ENCODE measurements at places on chromosomes 7 and 10.

DNA sequence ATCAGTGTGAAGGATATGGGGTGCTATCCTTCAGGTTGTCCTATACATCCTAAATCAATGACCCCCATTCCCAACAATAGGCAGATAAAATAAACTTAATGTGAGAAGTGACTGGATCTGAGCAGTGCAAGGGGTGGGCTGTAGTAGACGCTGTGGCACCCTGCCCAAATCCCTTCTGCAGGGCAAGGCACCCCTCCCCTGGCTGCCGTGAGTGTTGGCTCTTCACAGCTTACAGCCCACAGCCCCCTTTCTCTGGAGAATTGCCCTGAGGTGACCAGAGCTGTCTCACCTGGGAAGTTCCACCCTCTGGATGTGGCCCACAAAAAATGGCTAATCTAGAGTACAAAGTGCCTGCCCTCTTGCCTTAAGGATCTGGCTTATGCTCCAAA lies 25.8 kb upstream of the PPIF start:
- DNase-seq: no peak

DNA sequence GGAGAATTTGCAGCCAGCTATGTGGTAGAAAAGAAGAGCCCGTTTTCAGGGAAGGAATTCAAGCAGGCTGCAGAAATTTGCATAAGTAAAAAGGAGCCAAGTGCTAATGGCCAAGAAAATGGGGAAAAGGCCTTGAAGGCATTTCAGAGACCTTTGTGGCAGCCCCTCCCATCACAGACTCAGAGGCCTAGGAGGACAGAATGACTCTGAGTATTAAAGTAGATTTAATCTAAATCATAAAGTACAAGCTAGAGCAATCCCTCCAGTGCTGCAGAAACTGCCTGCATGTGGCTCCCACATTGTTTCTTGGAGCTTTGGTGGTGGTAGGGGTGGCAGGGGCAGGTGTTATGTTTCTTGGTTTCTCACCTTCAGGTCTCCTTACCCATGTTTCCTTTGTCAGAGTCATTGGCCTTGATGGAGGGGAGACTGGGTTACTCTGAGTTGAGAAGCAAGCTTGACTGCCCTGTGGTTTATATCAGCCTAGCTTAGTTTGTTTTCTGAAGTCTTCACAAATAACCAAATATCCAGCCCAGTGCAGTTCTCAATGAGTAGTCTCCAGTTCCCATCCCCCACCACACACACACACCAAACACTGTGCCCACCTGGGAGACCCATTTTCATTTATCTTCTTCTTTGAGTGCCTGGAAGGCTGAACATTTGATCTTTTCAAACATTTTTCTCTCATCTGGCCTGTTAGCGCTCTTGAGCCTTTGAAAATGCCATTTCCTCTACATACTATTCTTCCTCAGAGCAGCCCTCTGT lies 34.5 kb downstream of the ITPRIP start:
- peak; percentile 27 for DNase-seq

GRCh38 chr7:65037740-65038688 lies 31.5 kb upstream of the ERV3-1 start:
- peak; percentile 96 for DNase-seq

DNA sequence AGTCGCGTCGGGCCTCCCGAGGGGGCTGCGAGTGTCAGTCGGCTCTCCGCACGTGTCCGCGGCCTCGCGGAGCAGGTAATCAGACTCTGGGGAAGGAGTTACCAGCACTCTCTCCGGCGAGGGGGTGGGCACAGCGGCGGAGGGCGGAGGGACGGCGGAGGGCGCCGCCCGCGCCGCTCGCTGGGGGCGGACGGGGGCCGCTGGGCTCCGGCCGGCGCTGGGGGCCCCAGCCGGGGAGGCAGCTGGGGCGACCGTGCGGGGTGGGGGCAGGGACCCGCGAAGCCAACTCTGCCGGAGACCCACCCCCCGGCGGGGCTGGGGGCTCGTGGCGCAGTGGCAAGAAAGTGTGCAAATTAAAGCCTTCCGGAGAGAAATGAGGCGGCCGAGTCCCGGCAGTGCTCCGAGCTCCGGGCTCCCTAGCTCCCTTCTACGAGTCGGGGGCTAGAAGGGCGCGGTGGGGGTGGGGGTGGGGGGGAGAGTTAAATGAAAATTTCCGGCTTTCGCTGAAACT lies at the start of gene CDK6:
Gene CDK6 (minus strand): TSS at position 85 of the 511 bp plus-strand sequence. CDS start 3,250 bp downstream, outside the sequence.
- DNase-seq: peak; percentile 72

- no peak for DNase-seq
Observed at GRCh38 chr10:116836902-116837523, 12.3 kb upstream of the ENO4 start.

DNA sequence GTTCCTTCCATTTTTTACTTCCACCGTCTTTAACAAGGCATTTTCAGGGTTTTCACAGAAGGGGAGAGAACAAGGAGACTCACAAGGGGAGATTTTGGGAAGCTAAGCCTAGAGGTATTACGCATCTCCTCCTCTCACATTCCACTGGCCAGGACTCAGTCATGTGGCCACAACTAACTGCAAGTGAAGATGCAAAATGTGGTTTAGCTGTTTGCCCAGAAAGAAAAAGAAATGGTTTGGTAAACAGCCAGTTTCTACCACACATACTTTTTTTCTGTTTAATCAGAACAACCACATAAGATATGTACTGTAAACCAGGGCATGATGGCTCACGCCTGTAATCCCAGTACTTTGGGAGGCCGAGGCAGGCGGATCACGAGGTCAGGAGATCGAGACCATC lies 21.4 kb upstream of the HELLS start:
- no peak for DNase-seq

DNA sequence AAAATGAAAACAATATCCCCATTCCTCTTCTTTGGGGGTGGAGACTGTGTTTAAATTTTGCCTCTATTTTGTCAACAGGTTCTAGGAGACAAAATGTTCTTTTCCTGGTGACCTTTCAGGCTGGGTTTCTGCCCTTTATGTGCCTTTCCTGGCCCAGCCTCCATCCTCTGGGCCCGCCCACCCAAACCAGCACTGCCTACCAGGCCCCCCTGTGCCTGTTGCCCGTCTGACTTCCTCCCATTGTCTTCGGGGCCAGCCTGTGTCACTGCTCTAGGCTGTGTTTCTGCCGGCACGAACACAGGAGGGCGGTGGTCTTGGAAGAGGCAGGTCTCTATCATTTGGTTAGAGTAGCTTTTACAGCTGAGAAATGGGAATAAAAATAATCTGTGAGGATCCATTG lies 13.9 kb downstream of the TSPAN14 start:
- DNase-seq: no peak

GRCh38 chr7:38413784-38414183 lies 140.3 kb upstream of the TARP start:
- no peak for DNase-seq

- no peak for DNase-seq
Observed at GRCh38 chr10:68871105-68871711, 29.9 kb upstream of the DDX50 start.

DNA sequence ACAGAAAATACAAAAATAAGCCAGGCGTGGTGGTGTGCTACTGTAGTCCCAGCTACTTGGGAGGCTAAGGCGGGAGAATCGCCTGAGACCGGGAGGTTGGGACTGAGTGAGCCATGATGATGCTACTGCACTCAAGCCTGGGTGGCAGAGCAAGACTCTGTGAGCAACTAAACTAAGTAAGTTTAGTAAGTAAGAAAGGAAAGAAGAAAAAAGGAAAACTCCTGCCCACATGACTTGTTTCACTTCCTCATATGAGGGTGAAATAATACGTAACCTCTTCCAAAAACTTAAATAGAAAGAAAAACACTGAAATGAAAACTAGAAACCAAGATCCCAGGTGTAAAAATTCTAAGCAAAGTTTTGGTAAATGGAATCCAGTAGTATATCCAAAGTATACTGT lies 79.6 kb downstream of the LARP4B start:
- DNase-seq: no peak

DNA sequence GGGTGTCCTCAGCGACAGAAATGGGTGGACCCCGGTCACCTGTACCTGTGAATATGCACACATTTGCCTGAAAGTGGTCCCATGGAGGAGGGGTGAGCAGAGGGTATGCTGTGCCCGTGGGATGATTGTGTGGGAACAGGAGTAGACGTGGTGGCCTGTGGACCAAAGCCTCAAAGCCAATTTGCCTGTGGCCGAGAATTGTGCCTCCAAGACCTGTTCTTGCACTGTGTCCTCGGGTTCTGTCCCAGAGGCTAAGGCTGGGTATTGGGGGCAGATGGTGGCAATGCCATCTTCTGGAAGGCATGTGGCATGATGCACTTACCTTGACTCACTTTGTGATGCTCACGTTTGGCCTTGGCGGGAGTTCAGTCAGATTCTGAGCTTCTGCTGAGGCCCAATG lies 351.0 kb downstream of the TCERG1L start:
- no peak for DNase-seq

DNA sequence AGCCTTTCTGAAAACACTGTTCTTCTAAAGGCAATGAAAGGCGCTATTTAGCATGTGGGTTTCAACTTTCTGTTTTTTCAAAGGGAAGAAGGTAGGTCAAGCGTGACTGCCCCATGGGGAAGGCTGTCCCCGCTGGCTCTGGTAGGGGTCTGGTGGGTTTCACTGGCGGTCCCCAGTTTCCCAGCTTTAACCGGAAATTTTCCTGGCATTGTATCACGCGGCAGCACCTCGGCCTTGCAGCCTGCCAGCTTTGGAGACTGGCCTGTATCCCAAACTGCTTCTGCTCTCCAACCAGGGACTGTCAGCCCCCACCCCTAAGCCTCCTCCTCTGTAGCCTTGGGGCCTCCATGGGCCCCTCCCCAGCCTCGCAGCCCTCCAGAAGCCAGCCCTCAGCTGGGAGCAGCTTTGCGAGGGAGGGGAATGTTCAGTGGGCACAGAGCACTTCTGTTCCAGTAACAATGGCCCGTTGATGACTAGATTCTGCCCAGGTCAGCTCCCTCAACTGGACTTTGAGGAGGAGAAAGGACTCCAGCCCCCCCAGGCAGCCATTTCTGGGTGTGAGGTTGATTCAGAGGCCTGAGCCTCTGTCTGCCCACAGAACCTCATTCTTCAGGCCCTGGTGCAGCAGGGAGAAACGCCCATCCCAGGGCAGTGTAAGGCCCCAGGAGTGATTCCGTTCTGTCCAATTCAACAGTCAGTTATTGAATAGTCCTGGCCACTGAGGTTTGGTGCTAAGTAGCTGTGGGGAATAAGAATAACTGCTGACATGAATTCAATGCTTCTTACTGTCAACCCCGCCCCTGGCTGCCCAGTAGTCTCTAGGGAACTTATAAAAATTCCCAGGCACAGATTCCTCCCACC lies 17.1 kb downstream of the CHST3 start:
- DNase-seq: no peak

- DNase-seq: no peak
Observed at GRCh38 chr7:69889338-69889975, 291.2 kb downstream of the AUTS2 start.

DNA sequence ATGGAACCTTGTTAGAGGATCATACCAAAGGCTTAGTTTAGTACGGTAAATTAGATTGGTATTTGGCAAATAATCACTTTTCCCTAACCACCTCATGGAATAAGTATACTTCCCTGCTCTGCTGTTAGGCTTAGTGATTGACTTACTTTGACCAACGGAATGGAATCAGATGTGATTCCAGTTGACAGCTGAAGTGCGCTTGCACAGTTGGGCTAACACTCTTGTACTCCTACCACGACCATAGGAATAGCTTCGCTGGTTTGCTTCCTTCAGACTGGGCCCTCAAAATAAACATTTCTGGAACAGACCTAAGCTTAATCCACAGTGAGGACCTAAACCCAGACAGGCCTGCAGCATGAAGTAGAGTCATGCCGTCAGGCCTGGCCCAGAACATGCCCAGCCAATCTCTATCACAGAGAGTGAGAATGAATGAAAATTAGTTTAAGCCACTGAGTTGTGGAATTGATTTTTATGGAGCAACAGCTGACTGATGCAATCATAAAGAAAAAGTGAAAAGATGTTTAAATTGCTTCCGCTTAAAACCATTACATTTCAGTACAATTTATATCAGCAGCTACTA lies 122.3 kb downstream of the DOCK4 start:
- DNase-seq: no peak

DNA sequence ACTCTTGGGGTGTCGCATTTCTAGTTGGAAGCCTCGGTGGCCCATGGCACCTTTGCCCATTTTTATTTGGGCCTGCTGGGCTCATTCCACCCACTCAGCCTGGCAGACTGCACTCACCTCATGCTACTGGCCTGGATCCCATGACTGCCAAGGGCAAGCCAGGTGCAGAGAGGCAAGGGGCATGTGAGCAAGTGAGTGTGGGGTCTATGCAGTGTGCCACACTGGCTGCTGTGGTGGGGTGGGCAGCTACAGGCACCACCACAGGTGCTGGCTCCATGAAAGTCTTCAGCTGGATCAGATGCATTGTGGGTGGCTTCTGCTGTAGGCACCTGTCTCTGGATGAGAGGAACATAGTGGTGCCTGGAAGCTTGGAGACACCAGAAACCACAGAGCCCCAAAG lies 220.8 kb downstream of the POLR1F start:
- no peak for DNase-seq

GRCh38 chr7:44460325-44460724 lies 30.1 kb downstream of the NUDCD3 start:
- peak; percentile 33 for DNase-seq

GRCh38 chr7:138584283-138584682 lies 116.9 kb downstream of the SVOPL start:
- DNase-seq: no peak

- no peak for DNase-seq
Observed at GRCh38 chr7:52257890-52258289, 777.5 kb upstream of the POM121L12 start.

GRCh38 chr7:100632951-100633717 lies 8.2 kb downstream of the TFR2 start:
- peak; percentile 53 for DNase-seq

- DNase-seq: peak; percentile 29
Observed at GRCh38 chr10:119268871-119269506, 61.6 kb downstream of the GRK5 start.

GRCh38 chr10:22243321-22243720 lies 25.5 kb upstream of the EBLN1 start:
- no peak for DNase-seq

GRCh38 chr10:83869898-83870297 lies 269.4 kb upstream of the GHITM start:
- no peak for DNase-seq

- no peak for DNase-seq
Observed at GRCh38 chr7:25553580-25554291, 325.4 kb upstream of the NPVF start.

GRCh38 chr7:153386556-153386955 lies 627.0 kb downstream of the ACTR3B start:
- DNase-seq: no peak

DNA sequence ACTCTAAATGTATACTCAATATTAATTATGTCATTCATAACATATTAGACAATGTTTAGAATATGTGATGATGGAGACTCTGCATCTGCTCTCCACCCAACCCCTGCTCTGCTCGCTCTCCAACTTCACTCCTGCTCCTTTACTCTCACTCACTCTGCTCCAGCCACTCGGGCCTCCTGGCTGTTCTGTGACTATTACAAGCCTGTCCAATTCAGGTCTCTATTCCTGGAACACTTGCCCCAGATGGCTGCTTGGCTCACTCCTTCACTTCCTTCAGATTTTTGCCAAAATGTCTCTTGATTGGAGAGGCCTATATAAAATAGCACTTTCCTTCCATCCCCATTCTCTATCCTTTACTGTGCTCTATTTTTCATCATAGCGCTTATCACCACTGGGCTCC lies 84.8 kb downstream of the HBP1 start:
- no peak for DNase-seq

- DNase-seq: peak; percentile 2
Observed at GRCh38 chr10:17428351-17429097, 25.9 kb downstream of the ST8SIA6 start.

GRCh38 chr7:36863901-36864701 lies 139.8 kb upstream of the AOAH start:
- DNase-seq: peak; percentile 73

GRCh38 chr10:11713963-11714362 lies 28.2 kb upstream of the ECHDC3 start:
- DNase-seq: no peak

All from NK-92 treated with Interleukin-12 subunit alpha and Interleukin-12 subunit beta, amount 100 ng/mL, for 24 hours (cell line).